Activated CD4-positive, alpha-beta T cell treated with anti-CD3 and anti-CD28 coated beads, Interleukin-10, Interleukin-2, amounts not matched to agents 100 ng/mL and 50 ng/mL, durations not matched to agents 16 hours and 8 hours (primary cell): ENCODE measurements at places on chromosomes 6 and 20.
A peak's percentile ranks its signal among the peaks of the same experiment; 100 is the strongest.

DNA sequence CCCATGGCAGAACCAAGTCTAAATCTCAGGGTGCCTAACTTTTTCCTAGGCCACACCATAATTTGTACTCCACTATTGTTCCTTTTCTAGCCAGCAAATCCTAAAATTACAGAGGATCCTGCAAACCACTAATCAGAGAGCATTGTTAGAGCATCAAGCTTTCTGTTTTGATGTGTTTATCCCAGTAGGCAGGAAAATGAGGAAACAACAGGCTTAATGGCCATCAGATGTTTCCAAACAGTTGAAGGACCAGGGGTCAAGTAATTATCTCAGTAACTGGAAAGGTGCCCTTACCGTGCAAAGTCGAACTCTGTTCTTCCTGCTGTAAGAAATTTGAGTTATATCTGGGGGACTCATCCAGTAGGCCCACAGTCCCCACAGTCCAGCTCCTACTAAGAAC, 58.7 kb downstream of the RALY start:
- no peak for DNase-seq

- DNase-seq, result no peak
Observed at GRCh38 chr6:161366301-161366923, 92.6 kb upstream of the AGPAT4 start.

DNA sequence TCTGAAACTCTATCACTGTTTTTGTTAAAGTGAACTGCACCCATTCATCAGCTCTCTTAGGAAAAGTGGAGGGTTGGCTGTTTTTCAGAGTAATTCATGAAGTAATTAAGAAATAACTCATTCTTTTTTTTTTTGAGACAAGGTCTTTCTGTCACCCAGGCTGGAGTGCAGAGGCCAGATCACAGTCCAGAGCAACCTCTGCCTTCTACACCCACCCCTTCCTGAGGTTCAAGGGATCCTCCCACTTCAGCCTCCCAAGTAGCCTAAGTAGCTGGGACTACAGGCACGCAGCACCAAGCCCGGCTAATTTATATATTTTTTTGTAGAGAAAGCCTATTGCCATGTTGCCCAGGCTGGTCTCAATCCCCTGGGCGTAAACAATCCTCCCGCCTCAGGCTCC, 2.6 kb downstream of the ZNFX1 start:
- no peak for DNase-seq

DNA sequence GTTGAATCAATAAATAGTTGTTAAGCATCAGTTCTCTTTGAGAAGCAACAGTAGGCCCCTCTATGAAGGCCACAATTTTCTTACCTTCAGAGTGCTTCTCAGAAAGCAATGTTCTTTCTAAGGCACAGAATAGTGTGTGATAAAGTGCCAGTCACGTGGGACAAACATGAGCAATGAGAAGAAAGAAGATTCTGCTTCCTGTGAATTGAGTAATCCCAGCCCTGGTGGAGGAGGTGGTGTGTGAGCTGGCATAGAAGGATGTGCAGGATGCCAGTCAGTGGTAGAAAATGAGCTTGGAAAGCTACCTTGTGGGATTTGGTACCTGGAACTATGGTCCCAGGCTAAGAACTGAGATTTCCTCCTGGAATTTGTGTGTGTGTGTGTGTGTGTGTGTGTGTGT, 21.7 kb downstream of the KIZ start:
- peak; percentile 31 for DNase-seq

DNA sequence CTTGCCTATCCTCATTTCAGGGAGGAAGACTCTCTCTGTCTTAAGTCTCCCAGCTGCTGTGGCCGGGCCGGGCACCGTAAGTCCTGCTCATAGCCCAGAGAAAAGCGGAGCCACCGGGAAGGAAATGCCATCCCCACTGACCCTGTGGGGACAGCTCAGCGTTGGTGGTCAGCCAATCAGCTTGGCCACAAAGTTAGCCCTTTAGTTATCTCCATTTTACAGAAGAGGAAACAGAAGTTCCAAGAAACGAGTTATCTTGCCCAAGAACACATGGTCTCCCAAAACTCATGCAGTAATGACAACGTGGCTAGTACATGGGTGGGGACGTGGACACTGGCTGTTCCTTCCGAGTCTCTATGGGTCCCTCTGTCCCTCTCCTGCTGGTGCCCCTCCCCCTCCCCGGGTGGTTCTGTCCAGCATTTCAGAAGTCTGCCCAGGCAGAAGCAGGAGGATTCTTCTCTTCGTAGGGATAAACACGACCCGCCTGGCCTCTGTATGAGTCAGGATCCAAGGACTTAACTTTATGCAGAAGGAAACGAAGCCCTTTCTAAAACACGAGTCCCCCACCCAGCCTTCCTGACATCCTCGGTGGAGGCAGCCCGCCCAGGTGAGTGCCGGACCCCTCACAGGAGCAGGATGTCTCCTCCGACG, 273.8 kb downstream of the CDH4 start:
- DNase-seq, result no peak

DNA sequence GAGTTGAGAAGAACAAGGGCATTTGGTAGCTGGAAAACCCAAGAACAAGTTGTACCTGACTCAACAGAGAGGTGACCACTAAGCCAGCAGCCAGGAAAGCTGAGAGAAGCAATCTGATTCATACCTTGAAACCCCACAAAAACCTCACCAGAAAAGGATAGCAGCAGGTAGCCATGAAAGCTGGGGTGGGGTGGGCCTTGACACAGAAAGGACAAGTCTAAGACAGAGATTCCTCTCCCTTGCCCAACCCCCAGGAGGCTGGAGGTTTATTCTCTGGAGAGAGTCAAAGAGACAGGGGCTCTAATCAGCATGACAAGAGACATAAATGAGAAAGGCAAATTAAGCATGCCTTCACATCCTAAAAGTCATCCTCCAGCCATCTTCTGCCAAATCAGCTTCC, 151.7 kb upstream of the DST start:
- no peak for DNase-seq

GRCh38 chr20:54633374-54634355, 158.3 kb downstream of the DOK5 start:
- no peak for DNase-seq

- no peak for DNase-seq
Observed at GRCh38 chr6:125019918-125020317, 57.7 kb downstream of the RNF217 start.

- no peak for DNase-seq
Observed at GRCh38 chr6:118141211-118141610, 234.1 kb downstream of the SLC35F1 start.

GRCh38 chr20:58788896-58789544, 61.7 kb downstream of the GNAS-AS1 start:
- no peak for DNase-seq

DNA sequence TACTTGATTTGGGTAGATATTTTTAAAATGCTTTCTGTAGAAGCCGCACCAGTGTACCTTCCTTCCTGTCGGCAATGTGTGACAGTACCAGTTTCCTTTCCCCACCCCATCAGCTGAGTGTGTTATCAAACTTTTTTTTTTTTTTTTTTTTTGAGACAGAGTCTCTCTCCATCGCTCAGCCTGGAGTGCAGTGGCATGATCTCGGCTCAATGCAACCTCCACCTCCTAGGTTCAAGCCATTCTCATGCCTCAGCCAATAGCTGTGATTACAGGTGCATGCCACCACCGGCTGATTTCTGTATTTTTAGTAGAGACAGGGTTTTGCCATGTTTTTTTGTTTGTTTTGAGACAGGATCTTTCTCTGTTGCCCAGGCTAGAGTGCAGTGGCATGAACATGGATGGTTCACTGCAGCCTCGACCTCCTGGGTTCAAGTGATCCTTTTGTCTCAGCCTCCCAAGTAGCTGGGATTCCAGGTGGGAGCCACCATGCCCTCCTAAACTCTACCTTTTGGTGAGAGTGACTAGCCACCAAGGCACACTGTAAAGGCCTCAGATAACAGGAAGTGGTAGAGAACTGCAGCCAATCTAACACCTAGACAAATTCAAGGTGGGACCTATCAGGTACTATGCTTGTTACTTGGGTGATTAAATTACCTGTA, 26.5 kb upstream of the ZBTB22 start:
- peak; percentile 64 for DNase-seq

- DNase-seq, result no peak
Observed at GRCh38 chr6:30882204-30882758, 2.0 kb upstream of the DDR1 start.

GRCh38 chr6:11277275-11278206, 45.1 kb upstream of the NEDD9 start:
- DNase-seq, result peak; percentile 66

GRCh38 chr6:3377536-3378397, 79.1 kb downstream of the SLC22A23 start:
- no peak for DNase-seq

GRCh38 chr20:53413186-53413631, 180.4 kb downstream of the ZNF217 start:
- peak; percentile 54 for DNase-seq

- DNase-seq, result no peak
Observed at GRCh38 chr6:120348926-120349325, 985.4 kb downstream of the TBC1D32 start.

- no peak for DNase-seq
Observed at GRCh38 chr6:4067673-4068072, 11.3 kb downstream of the FAM217A start.

- DNase-seq, result no peak
Observed at GRCh38 chr6:137921823-137922222, 54.8 kb downstream of the TNFAIP3 start.

- DNase-seq, result no peak
Observed at GRCh38 chr20:10428008-10428407, 6.0 kb downstream of the MKKS start.
